ENCODE measurements at places on chromosomes 2 and 18.

DNA sequence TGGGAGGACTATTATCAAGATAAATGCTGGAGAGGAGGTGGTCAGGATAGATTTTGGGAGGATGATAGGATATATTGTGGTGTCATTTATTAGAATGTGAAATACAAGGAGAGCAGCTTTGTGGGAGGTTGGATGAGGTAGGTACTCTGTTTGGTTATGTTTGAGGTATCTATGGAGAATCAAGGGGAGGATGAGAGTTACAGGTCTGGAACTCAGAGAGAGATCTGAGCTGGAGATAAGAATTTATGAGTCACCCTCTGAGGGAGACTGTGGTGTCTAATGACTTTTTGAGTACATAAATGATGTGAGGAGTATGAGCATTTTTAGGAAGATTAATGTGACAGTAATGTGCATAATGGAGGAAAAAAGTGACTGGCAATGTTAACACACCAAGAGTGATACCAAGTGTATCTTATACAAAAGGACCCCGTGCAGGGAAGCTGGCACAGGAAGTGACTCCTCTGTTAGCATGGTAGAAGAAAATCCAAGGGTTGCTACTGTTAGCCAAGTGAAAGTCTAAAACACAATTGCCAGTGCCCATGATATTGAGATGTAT, 48.2 kb downstream of the CRIM1 start:
- DNase-seq: no peak

DNA sequence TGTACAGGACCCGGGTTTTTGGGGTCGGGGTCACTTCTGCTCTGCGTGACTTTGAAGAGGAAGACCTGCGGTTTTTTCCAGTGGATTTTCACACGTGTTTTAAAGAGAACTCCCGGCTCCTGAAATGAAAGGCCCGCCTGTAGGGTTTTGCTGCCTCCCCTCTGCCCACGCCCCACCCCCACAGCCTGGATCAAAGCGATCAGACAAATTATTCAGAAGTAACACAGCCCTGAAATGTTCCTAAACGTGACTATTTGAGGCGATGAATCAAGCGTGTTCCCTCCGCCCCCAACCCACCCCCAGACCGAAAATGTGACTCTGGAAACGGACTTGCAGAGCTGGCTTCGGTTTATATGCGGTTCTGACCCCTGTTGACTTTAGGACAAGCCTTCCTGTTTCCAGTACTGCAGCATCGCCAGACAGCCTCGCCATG, 28.7 kb upstream of the SMIM21 start:
- no peak for DNase-seq

DNA sequence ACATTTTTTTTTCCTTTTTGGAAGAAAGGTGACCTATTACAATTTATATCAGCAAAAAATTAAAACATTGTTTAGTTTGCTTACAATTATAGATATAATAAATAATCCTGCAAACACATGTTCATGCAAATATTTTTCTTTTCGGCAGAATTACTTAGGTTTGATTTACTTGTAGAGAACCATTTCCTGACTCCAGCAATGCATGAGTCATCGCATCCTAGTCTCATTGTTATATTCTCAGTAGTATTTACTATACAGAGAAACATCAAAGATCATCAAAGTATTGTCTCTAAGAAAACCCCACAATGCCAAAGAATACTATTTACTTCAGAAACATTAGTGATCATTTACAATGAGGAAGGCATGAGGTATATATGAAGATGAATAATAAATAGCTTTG, 40.4 kb upstream of the MTIF2 start:
- no peak for DNase-seq

- no peak for DNase-seq
Observed at GRCh38 chr2:115606350-115606749, 1163.9 kb downstream of the DPP10 start.

- no peak for DNase-seq
Observed at GRCh38 chr2:217989221-217989948, 13.4 kb downstream of the TNS1 start.

GRCh38 chr18:55153346-55153745, 194.1 kb upstream of the CCDC68 start:
- DNase-seq: no peak

DNA sequence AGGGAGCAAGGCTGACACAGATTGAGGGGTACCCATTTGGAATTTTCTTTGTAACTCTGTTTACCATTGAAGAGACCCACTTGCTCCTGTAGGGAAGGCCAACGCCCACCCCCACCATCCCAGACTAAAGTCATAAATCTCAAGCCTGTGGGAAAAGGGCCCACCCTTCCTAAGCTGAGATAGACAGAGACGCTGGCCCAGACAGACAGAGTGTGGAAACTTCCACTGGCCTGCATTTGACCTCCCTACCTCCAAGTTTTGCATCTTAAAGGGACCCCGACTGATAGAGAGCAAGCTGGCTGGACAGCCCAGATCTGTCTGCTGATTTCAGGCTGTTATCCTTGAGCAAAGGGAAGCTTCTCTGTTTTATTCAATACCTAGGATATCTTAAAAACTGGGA, 48.2 kb upstream of the SLC14A2 start:
- DNase-seq: no peak

DNA sequence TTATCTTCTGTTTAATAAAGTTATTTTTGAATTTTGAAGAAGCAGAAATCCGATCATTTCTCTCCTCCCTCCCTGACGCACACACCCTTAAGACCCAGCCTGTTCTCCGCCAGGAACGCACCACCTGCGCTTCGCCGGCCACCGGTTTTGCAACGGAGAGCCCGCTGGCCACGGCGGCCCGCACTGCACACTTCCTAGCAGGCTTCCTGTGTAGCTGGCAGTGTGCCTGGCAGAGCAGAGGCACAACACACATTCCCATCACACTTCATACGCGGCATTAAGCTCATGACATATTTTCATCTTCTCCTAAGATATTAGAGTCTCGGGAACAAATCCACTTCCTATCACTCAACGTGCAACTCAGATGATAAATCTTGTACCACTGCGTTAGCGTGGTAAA, 148.0 kb downstream of the HDAC4 start:
- no peak for DNase-seq

DNA sequence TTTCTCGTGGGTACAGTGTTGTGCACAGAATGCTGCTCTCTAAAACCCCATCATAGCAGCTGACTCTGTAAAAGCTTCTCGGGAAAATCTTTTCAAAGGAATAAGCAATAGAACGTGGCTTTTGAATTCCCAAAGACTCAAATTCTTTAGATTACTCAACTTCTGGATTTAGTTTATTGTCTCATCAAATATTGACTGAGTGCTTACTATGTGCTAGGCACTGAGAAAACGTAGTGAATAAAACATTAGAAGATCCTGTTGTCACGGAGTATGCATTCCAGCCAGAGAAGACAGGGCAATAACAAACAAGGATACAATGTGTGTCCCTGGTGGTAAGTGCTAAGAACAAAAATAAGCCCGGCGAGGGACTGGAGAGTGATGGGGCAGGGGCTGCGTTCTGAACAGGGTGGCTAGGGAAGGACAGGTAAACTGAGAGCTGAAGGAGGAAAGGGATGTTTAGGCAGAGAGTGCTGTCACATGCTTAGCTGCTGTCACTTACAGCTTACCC, 178.2 kb upstream of the SIX3 start:
- DNase-seq: no peak

GRCh38 chr2:48120759-48121242, 214.5 kb upstream of the FBXO11 start:
- peak; percentile 43 for DNase-seq

- DNase-seq: no peak
Observed at GRCh38 chr18:815353-815752, 3.3 kb upstream of the YES1 start.

DNA sequence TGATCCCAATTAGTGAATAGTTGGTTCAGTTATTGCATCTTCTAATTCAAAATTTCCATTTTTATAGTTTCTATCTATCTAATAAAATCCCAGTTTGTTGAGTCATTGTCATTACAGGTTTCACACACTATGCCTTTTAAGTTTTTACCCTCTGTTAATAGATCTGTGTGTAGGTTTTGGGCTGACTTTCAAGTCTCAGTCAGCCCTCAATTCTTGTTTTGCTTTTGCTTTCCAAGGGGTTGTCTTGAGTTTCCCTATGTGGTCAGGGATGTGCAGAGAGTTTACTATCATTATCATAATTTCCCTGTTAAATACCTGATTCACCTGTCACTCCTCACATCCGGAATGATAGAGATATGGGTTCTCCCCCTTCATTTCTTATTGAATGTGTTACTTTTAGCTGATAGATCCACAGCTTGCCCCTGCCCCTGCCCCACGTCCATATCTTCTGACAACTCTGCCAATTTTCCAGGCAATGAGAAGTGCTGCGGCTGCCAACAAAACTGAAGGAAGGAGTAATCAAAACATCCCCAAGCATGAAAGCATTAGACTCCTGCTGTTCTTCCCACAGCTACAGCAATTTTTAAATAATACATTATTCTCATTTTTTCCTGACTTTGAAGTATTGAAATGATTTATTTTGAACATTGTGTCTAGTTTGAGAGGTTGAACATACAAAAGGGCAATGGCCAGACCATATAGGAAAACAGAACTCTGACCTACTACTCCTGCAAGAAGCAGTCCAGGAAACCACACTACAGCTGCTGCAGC, 1064.8 kb downstream of the SUCLG1 start:
- DNase-seq: no peak

GRCh38 chr2:19573784-19574183, 215.4 kb upstream of the OSR1 start:
- DNase-seq: no peak

- peak; percentile 19 for DNase-seq
Observed at GRCh38 chr18:75408554-75409506, 18.7 kb downstream of the SMIM21 start.

GRCh38 chr2:229492034-229492433, 220.9 kb upstream of the PID1 start:
- no peak for DNase-seq

- DNase-seq: no peak
Observed at GRCh38 chr2:173051463-173052215, 24.0 kb upstream of the MAP3K20 start.

DNA sequence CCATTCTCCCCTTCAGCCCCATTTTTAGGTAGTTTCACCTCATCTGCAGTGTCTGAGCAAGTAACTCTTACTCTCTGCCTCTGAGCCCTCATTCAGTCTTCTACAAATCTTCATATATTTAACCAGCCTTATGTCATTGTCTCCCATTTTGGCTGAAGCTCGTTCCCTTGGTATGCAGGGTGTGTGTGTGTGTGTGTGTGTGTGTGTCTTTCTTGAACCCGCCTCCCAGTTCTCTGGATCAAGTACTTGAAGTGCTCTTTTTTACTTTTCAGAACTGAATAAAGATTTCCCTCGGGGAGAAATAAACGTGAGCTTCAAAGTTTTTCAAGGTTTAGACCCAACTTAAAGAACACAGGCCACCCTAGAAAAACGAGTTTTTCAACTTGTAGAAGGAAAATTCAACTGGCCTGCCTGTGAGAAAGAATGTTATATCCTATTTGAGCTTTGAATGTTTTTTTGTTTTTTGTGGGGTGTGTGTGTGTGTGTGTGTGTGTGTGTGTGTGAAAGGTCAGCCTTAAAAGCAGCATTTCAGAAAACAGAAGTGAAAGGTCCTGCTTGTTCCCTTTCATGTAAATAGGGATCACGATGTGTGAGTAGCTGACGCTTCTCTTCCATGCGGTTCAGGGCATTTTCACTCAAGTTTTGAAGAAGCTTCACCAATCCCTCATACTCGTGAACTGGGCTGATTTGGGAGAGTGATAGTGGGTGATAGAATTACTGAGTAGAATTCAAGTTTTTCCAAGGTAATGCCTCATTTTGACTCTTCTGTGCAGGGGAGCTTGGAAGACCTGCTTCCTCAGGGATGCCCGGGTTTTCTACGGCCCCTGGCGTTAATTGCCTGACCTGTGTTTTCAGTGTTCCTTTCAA, 50.6 kb upstream of the EML6 start:
- no peak for DNase-seq

GRCh38 chr2:33321236-33321771, 155.1 kb upstream of the RASGRP3 start:
- peak; percentile 84 for DNase-seq

- no peak for DNase-seq
Observed at GRCh38 chr2:240252191-240252871, 111.9 kb upstream of the OTOS start.

- DNase-seq: no peak
Observed at GRCh38 chr18:732371-732770, 19.9 kb upstream of the ENOSF1 start.

GRCh38 chr2:239274391-239275043, 126.3 kb downstream of the HDAC4 start:
- peak; percentile 60 for DNase-seq

DNA sequence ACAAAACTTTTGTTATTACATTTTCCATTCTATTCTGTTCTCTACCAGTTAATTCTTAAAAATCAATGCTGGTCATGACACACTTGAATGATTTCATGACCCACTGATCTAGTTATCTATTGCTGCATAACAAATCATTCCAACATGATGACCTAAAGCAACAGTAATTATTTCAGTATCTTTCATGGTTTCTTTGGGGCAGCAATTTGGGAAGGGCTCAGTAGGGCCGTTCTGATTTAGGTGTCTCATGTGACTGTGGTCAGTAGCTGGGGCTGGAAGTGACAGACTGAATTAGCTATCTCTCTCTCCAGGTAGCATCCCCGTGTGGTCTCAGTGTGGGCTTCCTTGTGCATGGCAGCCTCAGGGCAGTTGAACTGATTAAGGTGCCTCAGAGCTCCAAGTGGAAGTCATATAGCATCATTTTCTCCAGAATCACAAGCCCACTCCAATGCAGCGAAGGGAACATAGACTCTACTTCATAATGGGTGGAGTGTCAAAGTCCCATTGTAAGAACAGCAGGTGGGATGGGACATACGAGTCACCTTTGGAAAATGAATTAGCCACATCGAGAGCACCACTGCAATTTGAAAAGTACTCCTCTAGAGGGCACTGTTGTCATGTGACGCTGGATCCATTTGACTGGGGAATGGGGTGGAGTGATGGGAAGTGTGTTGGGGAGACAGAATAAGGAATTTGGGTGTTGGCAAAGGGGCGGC, 39.1 kb upstream of the FAM136A start:
- DNase-seq: no peak

GRCh38 chr2:102975996-102976975, 214.5 kb downstream of the TMEM182 start:
- no peak for DNase-seq

GRCh38 chr2:66987733-66988132, 409.4 kb upstream of the ETAA1 start:
- DNase-seq: no peak

GRCh38 chr18:75730249-75730648, 302.7 kb upstream of the SMIM21 start:
- DNase-seq: no peak

DNA sequence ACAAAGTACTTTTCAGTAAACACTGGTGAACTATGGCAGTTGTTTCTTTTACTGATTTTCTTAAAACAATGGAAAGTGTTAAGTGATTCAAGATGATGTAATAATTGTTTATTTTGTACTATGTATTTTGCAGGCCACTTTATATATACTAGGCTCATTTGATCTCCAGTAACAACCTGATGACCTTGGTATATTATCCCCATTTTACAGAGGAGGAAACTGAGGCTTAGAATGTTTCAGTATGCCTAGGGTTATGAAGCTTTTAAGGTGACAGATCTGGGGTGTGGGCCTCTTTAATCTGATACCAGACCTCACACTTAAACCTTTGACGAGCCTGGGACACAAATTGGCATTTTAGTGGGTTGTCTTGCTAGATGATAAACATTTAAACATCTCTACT, 63.2 kb downstream of the ITGB1BP1 start:
- no peak for DNase-seq

GRCh38 chr2:74201596-74201995, 3.2 kb downstream of the MTHFD2 start:
- no peak for DNase-seq

- DNase-seq: no peak
Observed at GRCh38 chr18:34947711-34948125, 93.5 kb upstream of the MAPRE2 start.

GRCh38 chr2:99984799-99985515, 157.4 kb downstream of the AFF3 start:
- DNase-seq: no peak
